ENCODE measurements at places on chromosomes 2 and 18.
A peak's percentile ranks its signal among the peaks of the same experiment; 100 is the strongest.

DNA sequence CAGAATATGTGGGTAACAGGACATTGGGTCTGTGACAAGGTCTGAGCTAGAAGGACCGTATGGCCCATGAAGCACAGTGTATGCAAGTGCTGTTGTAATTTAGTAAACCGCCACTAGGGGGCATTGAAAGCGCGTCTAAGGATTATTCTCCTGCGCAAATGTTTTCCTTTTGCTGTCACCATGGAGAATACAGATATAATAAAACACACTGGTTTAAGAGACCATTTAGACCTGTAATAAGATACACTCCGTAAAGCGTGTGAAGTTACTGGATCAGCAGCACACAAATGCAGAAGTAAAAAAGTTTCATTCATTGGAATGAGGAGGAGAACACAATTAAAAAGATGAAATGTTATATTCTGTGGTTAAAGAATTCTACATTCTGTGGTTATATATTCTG, 272.4 kb downstream of the AGAP1 start:
- no peak overlapping the region for H3K4me3 ChIP-seq
- H3K27ac ChIP-seq = peak overlapping the region; percentile 82
- DNase-seq = peak; percentile 79

DNA sequence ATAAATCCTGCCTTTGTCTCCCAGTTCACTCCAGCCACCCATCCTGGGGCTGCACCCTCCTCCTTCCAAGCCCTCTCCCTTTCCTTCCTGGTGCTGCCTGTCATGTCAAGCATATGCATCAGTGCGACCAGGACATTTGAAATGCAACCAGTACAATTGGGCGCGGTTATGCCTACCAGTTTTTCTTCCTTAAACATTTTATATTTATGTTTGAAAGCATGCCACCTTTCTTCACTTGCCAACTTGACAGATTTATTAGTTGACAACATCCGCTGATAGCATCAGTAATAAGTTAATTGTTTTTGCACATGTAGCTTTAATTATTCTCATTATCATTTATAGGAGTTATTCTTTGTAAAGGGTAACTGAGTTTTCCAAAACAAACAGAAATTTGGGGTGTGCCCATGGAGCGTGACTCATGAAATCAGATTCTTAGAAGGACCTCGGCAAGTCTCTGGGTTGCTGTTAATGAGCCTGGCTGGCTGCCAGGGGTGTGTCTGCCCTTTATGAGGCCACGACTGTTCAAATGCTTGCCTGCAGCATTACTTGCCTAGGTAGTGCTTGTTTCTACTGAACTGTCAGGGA, 32.8 kb upstream of the IL1B start:
- H3K27ac ChIP-seq = no peak overlapping the region
- H3K36me3 ChIP-seq = peaks cover 3% of the 10 kb centered on the region
- DNase-seq = peak; percentile 57
- H3K4me3 ChIP-seq = no peak overlapping the region

DNA sequence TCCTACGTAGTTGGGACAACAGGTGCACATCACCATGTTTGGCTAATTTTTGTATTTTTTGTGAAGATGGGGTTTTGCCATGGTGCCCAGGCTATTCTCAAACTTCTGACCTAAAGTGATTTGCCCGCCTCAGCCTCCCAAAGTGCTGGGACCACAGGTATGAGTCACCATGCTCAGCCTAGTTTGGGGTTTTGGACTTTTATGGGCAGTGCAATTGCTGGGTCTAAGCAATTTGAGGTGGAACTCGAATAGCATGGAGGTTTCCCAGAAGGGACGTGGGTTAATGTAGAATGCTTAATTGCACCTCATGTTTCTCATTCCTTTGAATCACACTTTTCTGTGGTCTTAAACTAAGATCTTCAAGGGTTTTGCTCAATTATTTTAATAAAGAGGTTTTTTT, 102.3 kb upstream of the EPHA4 start:
- H3K4me1 ChIP-seq = peaks cover 4% of the 10 kb centered on the region
- no peak for DNase-seq
- no peak overlapping the region for H3K27ac ChIP-seq
- peaks cover 1% of the 10 kb centered on the region for H3K27me3 ChIP-seq

- DNase-seq = no peak
- no peak overlapping the region for H3K27ac ChIP-seq
- H3K4me3 ChIP-seq = no peak overlapping the region
- no peaks in the 10 kb centered on the region for H3K27me3 ChIP-seq
Measured at GRCh38 chr2:29068513-29068912, 5.8 kb downstream of the PCARE start.

DNA sequence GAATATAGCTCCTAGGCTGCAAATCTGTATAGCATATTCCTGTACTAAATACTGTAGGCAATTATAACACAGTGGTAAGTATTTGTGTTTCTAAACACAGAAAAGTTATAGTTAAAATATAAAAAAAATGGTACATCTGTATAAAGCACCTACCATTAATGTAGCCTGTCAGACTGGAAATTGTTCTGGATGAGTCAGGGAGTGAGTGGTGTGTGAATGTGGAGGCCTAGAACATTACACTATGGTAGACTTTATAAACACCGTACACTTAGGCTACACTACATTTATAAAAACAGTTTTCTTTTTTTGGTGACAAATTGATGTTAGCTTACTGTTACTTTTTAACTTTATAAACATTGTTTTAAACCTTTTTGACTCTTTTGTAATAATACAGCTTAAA, 226.3 kb downstream of the CCDC85A start:
- H3K36me3 ChIP-seq = no peaks in the 10 kb centered on the region
- H3K27ac ChIP-seq = no peak overlapping the region
- DNase-seq = no peak
- H3K4me1 ChIP-seq = no peaks in the 10 kb centered on the region
- no peaks in the 10 kb centered on the region for H3K27me3 ChIP-seq
- H3K4me3 ChIP-seq = no peak overlapping the region

DNA sequence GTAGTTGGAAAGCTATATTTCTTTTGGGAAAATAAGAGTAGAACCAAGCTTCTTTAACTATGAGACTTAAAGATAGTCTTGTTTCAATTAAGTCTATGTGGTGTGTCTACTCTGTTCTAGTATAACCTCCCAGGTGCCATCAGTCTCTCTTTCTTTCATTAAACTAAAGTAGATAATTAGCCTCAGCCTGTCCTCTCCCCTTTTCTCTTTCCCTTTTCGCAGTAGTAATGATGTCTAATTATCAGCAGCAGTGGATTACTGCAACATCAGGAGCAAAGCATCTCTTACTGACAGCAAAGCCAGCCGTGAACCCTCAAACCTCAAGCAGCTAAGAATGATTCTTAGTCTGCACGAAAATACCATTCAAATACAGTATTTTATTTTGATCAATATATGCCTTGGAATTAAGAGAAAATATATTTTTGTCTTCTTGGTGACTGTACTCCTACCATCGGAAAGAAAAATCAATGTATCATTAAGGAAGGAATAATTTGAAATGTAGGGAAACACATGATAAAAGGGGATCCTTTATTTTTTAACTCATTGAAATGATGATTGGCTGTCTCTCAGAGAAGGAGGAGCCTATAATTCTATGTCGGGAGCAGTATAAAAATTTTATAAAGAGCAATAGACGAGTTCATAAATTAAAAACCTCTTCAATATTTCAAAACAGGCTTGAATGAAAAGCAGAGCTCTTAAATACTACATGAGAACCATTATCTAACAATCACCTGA, 4.5 kb downstream of the NOL4 start:
- H3K4me3 ChIP-seq = no peak overlapping the region
- H3K27me3 ChIP-seq = peaks cover 60% of the 10 kb centered on the region
- H3K4me1 ChIP-seq = peaks cover 24% of the 10 kb centered on the region
- H3K36me3 ChIP-seq = no peaks in the 10 kb centered on the region

DNA sequence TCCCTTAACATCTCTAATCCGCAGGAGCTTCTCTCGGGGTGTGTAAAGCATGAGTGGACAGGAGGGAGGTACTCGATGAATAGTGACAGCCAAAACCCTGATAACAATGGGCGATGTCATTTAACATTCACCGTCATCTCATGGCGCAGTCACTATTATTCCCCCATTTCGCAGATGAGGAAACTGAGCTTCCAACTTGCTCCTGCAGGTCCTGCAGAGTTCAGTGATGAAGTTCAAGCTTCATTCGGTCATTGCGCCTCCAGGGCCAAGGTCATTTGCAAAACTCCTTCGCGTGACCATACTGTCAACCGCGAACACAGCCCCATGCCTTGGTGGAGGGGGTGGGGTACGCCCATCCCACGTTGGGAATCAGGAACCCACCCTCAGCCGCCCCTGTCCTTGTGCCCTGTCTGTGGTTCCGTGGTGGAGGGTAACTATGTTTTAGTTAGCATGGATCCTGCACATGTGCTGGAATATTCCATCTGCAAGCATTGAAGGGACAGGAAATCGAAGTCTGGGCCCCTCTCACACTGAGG, 215.5 kb downstream of the TFCP2L1 start:
- no peaks in the 10 kb centered on the region for H3K36me3 ChIP-seq
- no peak overlapping the region for H3K4me3 ChIP-seq
- peaks cover 50% of the 10 kb centered on the region for H3K27me3 ChIP-seq
- DNase-seq = no peak
- H3K4me1 ChIP-seq = peaks cover 5% of the 10 kb centered on the region

DNA sequence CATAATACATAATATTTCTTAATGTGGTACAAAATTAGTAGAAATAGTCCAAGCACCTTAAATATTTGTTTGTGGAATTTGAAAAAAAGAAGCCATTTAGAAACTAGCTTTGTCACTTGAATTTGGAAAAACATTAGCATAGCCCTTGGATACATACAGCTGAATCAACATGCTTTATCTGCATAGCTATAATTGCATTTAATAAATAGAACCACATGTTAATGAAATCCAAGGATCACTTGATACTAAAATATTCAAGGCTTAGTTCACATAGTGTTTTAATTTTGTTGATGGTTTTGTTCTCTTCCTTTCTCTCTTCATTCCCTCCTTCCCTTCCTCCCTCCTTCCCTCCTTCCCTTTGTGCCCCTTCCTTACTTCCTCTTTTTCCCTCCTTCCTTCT, 169.4 kb upstream of the NRXN1 start:
- DNase-seq = no peak
- peaks cover 2% of the 10 kb centered on the region for H3K27me3 ChIP-seq
- no peaks in the 10 kb centered on the region for H3K36me3 ChIP-seq
- no peak overlapping the region for H3K27ac ChIP-seq
- no peak overlapping the region for H3K4me3 ChIP-seq
- H3K4me1 ChIP-seq = no peaks in the 10 kb centered on the region

DNA sequence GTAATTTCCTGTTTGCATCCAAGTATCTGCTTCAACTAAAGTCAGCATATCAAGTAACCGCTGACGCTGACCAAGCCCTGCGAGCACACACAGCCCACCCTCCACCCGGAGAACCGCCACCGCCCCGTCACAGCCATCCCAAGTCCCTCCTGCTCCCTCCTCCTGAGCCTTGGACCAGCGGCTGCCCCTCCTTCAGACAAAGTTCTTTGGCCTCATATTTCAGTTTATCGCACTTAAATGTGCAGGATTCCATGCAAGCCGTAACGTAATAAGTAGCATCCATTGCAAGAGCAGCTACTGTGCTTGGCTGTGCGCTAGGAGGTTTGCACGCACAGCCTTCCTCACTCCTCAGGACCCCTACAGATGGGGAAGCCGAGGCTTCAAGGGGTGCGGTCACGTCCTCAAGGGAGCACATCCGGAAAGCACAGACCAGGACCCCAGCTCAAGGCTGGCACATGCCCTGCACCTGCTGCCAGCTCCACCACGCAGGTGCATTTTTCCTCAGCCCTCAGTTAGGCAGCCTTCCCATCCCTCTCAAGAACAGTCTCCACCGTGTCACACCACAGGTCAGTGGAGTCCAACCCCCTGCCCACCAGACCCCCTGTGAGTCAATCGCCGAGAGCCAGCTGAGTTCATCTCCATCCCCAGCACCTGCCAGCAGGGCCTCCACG, 17.1 kb downstream of the PXDN start:
- peaks cover 4% of the 10 kb centered on the region for H3K36me3 ChIP-seq
- no peak for DNase-seq
- H3K4me3 ChIP-seq = no peak overlapping the region
- peak overlapping the region; percentile 47 for H3K27ac ChIP-seq
- H3K4me1 ChIP-seq = peaks cover 43% of the 10 kb centered on the region

GRCh38 chr2:166610180-166610912, 116.3 kb upstream of the SCN7A start:
- peaks cover 1% of the 10 kb centered on the region for H3K4me1 ChIP-seq
- H3K4me3 ChIP-seq = no peak overlapping the region
- H3K36me3 ChIP-seq = no peaks in the 10 kb centered on the region
- no peak for DNase-seq
- H3K27me3 ChIP-seq = no peaks in the 10 kb centered on the region

GRCh38 chr2:52968043-52968442, 799.6 kb upstream of the CHAC2 start:
- no peak for DNase-seq
- no peaks in the 10 kb centered on the region for H3K27me3 ChIP-seq
- no peaks in the 10 kb centered on the region for H3K36me3 ChIP-seq
- H3K4me3 ChIP-seq = no peak overlapping the region
- peaks cover 10% of the 10 kb centered on the region for H3K4me1 ChIP-seq

- H3K4me3 ChIP-seq = peak overlapping the region; percentile 80
- peaks cover 11% of the 10 kb centered on the region for H3K36me3 ChIP-seq
- peak overlapping the region; percentile 57 for H3K27ac ChIP-seq
- DNase-seq = no peak
- H3K4me1 ChIP-seq = peaks cover 10% of the 10 kb centered on the region
Measured at GRCh38 chr2:237628247-237629187, 1.1 kb downstream of the LRRFIP1 start.

DNA sequence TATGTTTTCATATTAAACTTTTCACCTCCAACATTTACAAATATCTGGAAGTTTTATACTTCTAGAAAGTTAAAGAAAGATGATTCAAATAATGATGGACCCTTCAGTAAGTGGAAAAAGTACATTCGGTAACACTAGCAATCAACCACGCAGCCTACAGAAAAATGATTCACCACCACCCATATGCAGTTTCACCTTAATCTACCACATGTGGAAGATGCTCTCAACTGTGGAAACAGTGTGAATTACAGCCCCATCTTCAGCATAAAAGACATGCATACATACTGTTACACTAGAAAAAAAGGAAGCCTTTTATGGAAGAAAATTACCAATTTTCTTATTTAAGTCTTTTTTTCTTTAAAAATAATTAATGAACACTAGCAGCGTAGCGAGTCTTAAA, 1.1 kb downstream of the SLC38A11 start:
- H3K4me1 ChIP-seq = peaks cover 2% of the 10 kb centered on the region
- no peaks in the 10 kb centered on the region for H3K36me3 ChIP-seq
- no peak overlapping the region for H3K27ac ChIP-seq

- peaks cover 11% of the 10 kb centered on the region for H3K27me3 ChIP-seq
- H3K27ac ChIP-seq = no peak overlapping the region
- H3K4me3 ChIP-seq = no peak overlapping the region
- H3K36me3 ChIP-seq = no peaks in the 10 kb centered on the region
Measured at GRCh38 chr2:207472343-207473048, 57.3 kb upstream of the CREB1 start.

GRCh38 chr18:75248426-75249174, 38.0 kb downstream of the TSHZ1 start:
- no peak for DNase-seq
- H3K27ac ChIP-seq = peak overlapping the region; percentile 93
- H3K27me3 ChIP-seq = no peaks in the 10 kb centered on the region

- H3K27ac ChIP-seq = no peak overlapping the region
- H3K36me3 ChIP-seq = no peaks in the 10 kb centered on the region
- peaks cover 5% of the 10 kb centered on the region for H3K4me1 ChIP-seq
- no peak overlapping the region for H3K4me3 ChIP-seq
- no peaks in the 10 kb centered on the region for H3K27me3 ChIP-seq
- no peak for DNase-seq
Measured at GRCh38 chr2:38649176-38649728, 16.7 kb upstream of the GALM start.

GRCh38 chr18:56431551-56431950, 206.8 kb downstream of the TXNL1 start:
- no peak for DNase-seq
- no peak overlapping the region for H3K27ac ChIP-seq
- H3K36me3 ChIP-seq = peaks cover 8% of the 10 kb centered on the region
- H3K4me3 ChIP-seq = no peak overlapping the region

Data from mesothelial cell of epicardium (in vitro differentiated cells).